ENCODE measurements at places on chromosomes 3 and 15.

DNA sequence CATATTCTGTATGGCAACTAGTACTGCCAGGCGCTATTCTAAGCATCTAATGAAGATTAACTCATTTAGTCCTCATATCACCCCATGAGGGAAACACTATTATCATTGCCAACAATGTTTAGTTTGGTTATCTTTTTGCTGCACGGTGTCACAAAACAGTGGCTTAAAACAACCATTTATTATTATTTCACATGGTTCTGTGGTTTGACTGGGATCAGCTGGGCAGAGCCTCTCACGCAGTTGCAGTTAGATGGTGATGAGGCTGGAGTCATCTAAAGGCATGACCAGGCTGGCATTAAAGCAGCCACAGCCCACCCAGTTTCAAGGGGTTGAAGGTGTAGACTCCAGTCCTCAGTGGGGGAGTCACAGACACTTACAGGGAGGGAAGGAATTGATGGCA, 32.8 kb upstream of the RASA2 start:
- DNase-seq, result no peak

DNA sequence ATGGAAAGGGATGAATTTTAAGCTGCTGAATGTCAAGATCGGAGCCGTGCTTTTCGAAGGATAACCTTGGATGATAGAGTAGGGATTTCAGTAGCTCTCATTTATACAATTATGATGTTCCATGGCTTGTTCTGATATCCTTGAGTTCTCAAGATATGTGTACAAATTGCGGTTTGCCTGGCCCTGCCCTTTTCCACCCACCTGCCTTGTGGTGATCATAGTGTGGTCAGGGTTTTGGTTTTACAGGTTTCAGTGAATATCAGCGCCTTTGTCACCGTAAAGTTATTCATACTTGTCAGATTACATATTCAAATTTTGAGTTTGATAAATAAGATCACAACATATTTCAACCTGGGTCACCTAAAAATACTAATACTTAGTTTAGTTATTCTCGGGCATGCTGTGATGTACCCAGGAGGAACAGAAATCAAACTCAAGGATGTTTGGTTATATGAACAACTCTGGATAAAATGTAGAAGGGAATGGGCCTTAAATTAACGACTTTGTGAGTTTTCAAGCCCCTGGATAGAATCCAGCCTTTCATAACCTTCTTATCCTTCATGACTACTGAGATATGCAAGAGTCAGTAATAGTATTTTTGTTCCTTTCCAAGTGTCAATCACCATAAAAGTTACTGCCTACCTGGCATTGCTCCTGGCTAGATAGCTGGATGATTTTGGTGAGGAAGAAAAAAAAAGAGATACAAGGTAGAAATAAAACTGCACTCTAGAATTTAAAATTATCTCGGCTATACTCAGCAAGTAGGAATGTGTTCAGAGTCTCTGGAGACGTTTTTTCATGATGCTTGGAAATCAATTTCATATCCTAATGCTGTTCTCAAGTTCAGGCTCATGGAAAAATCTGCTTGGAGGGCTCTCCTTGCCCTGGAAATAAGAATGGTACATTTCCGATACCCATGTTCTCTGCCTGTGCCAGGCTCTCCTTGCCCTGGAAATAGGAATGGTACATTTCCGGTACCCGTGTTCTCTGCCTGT, 209.2 kb upstream of the TPRG1 start:
- no peak for DNase-seq

DNA sequence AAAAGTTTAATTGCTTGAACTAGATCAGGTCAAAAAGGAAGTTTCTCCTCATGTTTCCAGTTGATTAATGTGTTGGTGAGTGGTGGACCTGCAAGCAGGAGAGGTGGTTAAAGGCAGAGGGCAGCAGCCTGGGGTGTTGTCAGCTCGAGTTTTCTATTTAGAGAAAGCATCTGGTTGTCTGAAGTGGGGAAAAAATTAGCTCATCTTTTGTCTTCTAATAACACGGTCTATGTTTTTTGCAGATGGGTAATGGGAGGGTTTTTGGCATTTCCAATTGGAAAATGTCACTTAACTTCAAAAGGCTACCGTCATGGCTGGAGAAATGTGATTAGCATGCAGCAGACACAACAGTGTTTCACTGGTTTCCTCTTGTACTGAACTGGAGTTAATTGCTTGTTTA, 122.6 kb downstream of the ITPR1 start:
- no peak for DNase-seq

DNA sequence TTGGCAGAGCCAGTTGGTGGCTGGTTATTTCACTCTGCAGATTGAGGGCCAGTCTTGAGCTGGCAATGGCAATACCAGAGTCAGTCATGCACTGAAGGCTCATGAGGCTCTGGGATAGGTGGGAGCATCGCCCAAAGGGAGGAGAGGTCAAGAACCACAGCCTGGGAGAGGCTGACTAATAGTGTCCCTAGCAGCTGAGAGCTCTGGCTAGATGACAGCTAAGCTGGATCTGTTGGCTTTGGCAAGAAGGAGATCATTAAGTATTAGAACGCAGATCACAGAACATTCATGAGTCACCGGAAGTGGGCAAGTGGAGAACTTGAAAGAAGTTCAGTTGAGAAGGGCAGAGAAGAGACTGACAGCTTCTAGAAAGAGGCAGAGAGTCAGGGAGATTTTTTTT, 521.1 kb downstream of the NR2F2 start:
- no peak for DNase-seq

- DNase-seq, result no peak
Measured at GRCh38 chr3:143465666-143466065, 346.1 kb downstream of the CHST2 start.

DNA sequence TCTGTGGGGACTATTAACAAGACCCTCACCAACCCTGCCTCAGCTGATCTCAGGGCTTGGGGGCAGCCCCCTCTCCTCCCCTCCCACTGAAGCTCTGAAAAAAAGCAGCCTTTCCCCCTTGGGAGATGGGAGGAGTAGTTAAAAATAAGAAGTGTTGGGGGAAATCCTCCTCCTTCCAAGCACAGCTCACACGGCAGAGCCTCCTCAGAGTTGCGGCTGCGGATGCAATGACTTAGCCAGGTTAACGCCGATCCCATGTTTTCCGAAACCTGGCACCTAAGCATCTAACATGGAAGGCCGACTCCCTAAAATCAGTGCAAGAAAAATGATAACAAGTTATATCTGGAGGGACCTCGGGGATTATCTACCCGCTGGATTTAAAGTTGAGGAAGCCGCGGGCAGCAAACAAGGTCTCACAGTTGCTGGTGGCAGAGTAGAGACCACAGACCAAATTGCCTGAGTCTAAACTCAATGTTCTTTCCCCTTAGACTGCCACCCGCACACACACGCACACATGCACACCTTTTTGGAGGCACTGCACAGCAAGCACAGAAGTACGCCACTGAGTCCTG, 1.1 kb upstream of the TPM1 start:
- DNase-seq, result no peak

- DNase-seq, result no peak
Measured at GRCh38 chr15:60000824-60001609, 3.1 kb upstream of the FOXB1 start.

GRCh38 chr3:113556316-113556945, 24.1 kb downstream of the SIDT1 start:
- DNase-seq, result no peak

DNA sequence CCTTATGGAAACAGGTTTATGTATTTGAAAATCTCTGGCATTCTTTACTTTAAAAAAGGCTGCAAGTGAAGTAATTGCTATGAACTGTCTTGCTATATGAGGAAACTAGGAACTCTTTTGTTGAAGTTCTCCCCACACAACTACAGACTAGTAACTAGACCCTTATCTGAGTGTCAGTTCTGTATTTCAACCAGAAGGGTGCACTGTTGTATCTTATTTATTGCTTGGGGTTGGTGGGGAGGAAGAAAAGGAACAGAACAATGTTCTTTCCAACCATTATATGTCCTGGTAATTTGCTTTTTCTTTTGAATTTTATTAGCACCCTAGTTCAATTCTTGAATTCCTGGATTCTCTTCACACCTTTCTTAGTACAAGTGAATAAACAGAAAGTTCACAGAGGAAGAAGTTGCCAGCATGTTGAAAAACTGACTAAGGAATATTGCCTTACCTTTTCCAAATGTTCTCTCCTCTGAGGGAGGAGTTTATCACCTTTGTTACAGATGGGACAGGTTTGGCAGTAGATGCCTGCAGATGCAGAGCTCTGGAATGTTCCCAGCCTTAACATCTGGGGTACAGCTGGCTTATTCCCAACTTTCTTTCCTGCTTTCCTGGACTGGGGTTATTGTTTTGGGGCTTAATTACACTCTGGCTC, 162.4 kb upstream of the CFAP20DC start:
- DNase-seq, result no peak

- DNase-seq, result no peak
Measured at GRCh38 chr3:39573392-39573791, 105.9 kb downstream of the MOBP start.

DNA sequence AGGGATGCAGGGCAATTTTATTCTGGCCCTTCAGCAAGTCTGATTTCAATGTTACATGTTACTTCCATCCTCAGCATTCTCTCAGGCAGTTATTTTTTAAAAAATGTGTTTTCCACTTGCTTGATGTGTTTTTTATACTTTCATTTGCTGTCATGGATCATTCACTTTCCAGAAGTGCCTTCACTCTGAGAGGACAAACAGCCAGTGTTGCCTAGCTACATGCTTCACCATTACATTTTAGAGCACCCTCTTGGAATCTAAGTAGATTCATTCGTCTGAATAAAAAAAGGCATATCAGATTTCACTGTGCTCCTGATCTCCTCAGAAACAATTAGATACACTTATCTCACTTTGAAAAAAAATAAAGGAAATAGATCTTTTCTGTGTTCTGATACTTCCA, 93.6 kb upstream of the POU1F1 start:
- no peak for DNase-seq

DNA sequence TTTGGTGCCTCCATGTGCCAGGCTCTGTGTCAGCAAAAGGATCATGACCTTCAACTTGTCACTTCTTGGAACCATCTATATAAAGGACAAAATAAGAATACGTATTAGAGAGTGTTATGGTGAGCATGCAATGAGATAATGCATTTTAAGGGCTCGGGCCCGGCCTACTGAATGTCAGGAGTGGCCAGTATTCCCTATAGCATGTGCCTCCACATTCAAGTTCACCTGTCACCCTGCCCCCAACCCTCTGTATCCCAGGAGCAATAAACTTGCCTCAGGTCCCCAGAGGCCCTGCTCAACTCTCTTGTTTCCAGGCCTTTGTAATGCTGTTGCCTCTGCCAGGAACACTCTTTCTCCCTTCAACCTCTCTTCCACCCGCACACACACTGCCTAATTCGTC, 90.2 kb upstream of the SLC6A11 start:
- DNase-seq, result no peak

DNA sequence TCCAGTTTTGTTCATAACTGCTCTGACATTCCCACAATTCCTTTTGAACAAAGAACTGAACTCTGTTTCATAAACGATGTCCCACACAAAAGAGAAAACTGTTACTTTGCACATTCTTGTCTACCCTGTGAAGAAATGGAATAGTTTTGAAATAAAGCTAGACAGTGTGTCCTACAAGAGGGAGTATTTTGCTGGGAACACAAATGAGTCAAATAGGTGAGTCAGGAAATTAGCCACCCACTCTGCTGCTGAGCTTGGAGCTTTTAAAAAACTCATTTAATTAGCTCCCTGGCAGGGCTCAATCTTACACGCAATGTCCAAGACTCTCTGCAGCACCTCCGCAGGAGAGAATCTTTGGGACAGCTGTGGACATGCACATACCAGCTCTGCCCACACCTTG, 193.4 kb downstream of the SLC9A9 start:
- DNase-seq, result no peak

GRCh38 chr3:54073386-54073785, 49.0 kb upstream of the CACNA2D3 start:
- DNase-seq, result no peak

DNA sequence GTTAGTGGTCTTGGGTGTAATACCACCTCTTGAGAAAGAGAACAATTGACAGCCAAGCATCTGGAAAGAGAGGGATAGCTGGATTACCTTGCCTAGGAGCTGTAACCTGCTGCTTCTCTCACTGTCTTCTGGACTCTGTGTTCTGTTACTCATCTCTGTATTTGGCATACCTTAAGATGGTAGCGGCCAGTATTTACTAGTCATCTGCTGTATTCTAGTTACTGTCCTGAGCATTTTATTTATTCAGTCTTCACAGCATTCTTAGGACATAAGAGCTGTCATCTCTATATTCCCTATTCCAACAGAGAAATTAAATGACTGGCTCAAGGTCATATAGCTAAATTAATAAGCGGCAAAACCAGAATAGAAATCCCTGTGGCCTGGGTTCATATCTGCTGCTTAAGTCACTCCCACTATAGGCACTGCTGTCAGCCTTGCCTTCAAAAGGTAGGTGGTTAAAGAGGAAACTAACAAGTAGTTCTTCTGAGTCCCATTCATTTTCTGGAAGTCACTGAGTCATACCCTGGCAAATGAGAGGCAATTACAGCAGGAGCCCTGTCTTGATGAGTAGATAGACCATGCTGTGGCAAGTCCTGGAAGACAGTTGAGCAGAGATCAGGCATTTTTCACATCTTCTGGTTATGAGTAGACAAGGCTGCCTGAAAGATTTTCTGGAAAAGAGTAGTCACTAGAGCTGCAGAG, 68.2 kb downstream of the RAB7A start:
- DNase-seq, result no peak

DNA sequence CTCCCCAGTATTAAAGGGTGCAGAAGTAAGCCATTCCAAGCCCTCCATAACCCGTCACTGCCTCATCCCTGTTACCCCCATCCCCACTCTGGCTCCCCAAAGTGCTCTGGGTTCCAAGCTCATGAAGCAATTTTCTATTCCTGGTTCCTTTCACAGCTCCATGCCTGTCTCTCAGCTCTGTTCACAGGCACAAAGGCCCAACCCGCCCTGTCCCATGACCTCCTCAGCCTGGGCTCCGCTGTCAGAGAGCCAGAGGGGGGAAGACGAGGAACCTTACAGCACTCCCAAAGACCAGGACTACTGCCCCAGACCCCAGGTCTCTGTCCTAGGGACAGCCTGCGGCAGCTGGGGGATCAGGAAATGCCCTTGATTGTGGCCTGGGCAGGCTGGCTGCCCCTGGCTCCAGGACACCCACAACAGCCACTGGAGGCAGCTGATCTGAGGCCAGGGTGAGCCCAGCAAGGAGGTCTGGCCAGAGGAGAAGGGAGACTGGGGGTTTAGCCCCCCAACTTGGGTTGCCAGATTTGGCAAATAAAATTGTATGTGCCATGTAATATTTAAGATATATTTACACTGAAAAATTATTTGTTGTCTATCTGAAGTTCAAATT, 43.2 kb upstream of the LINGO1 start:
- DNase-seq, result no peak

GRCh38 chr15:81950841-81951414, 94.9 kb downstream of the MEX3B start:
- DNase-seq, result no peak

- no peak for DNase-seq
Measured at GRCh38 chr3:146770301-146770700, 165.2 kb upstream of the PLSCR5 start.

- DNase-seq, result no peak
Measured at GRCh38 chr15:81170511-81170910, 26.2 kb upstream of the IL16 start.

- DNase-seq, result no peak
Measured at GRCh38 chr3:99891610-99892285, 74.1 kb downstream of the CMSS1 start.
